Endothelial cell of umbilical vein (primary cell): ENCODE measurements at places on chromosomes 16 and 17. TPM values are rescaled to one million over a fixed set of nuclear protein-coding genes. Genes with fewer than 3 reads are reported as not detected.

RSPRY1 gene
- 55.1 and 55.8 TPM in 2 replicates for total RNA-seq

DNA sequence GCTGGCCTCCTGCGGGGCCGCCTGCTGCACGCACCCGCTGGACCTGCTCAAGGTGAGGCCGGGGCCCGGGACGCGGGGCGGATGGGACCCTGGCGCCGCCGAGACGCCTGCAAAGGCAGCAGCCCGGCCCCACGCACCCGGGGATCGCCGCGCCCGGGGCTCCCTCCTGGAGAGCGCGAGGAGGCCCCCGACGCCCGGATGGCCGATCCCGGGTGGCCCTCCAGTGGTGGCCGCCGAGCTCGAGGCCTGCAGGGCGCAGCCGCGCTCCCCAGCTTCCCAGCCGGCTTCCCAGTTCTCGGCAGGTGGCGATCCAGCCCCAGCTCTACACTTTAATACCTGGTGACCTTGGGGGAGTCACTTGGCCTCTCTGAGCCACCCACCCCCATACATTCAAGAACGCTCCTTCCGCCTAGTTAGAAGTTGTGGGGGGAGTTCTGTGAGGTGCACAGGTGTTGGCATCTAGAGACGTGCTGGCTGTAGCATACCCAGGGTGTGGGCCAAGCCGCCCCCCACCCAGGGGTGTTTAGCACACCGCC is 452 bp downstream of the SLC25A10 start:
- no peak for DNase-seq

EIF3CL gene
- total RNA-seq = 14.7 and 52.1 TPM in 2 replicates

DNA sequence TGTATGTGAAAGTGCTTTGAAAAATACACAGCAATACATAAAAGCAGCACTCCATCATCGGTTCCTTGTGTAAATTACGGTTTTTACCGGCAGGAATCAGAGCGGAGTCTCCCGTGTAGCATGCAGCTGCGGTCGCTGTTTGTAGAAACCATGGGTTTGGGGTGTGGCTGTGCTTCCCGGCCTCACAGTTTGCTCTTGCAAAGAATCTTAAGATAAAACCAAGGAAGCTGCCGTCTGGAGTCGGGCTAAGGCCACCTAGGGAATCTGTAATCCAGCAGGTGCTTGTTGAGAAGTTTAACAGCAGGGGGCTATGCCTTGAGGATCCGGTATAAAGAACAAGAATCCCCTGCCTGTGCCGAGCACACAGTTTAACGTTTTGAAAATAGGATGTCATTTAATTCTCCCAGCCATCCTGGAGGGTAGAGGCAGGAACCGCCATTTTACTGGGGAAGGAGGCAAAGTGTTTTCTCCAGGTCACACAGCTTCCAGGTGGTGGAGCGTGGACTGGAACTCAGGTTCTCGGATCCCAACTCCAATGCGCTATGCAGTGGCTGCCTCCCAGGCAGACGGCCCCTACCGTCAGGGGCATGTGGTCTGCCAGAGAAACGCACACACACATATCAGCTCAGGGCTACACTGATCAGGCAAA is 6.0 kb upstream of the TLCD3A start:
- DNase-seq = no peak

DNA sequence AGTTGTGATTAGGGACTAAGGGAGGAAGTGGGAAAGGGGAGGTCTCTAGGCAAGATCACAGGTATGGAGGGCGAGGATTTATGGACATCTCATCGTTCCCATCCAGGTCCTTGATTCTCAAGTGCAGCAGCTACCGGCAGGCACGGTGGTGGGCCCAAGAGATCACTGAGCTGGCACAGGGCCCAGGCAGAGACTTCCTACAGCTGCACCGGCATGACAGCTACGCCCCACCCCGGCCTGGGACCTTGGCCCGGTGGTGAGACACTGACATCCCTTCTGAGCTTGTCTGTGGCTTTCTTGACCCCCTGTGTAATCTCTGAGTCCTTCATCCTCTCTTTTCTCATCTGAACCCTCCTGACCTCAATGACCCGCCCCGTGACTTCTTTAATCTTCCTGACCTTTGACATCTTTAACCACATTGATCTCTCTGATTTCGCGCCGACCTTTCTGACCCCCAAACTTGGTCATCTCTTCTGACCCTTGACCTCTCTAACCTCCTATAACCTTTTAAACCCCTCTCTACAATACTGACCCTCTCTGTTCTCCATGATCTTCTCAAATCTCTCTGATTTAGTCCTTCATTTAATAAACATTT is 3.8 kb downstream of the PLD2 start:
- DNase-seq = no peak

SLFN12 gene
- 29.9 and 42.6 TPM in 2 replicates for total RNA-seq

- DNase-seq = no peak
Measured at GRCh38 chr17:21001813-21002221, 41.0 kb downstream of the USP22 start.

TAT gene
- not detected in 2 replicates for total RNA-seq

ADORA2B gene
- total RNA-seq = 6.5 and 9.8 TPM in 2 replicates

DNA sequence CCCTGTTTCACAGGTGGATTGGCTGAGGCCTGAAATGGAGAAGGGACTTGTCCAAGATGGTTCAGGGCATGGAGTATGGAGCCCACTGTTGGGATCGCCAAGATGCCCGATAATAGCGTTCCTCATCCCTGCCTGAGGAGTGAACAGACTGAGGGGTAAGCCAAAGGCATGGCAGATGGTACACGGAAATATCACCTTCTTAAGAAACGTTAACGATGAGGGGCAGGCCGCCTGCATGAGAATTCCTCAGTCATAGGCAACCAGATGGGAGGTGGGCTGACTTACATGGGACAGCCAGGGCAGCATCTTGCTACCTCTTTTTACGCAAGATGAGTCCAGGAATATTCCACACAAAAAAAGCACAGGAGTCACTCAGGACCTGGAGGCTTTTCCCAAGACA is 188.1 kb downstream of the CCDC182 start:
- no peak for DNase-seq

DNA sequence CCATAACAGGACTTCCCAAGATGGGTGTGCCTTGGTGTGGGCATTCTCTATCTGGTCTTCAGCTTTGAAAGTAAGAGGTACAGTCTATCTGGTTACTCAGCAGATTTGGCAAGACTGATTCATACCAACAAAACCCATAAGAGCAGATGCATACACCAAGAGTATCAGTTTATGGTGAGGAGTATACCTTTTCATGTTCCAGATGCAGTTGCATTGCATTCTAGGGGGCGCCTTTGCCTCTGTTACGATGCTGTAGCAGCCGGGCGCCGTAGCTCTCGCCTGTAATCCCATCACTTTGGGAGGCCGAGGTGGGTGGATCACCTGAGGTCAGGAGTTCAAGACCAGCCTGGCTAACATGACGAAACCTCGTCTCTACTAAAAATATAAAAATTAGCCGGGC is 31.1 kb upstream of the CARMIL2 start:
- DNase-seq = no peak

NACA2 gene
- not detected in 2 replicates for total RNA-seq

DNA sequence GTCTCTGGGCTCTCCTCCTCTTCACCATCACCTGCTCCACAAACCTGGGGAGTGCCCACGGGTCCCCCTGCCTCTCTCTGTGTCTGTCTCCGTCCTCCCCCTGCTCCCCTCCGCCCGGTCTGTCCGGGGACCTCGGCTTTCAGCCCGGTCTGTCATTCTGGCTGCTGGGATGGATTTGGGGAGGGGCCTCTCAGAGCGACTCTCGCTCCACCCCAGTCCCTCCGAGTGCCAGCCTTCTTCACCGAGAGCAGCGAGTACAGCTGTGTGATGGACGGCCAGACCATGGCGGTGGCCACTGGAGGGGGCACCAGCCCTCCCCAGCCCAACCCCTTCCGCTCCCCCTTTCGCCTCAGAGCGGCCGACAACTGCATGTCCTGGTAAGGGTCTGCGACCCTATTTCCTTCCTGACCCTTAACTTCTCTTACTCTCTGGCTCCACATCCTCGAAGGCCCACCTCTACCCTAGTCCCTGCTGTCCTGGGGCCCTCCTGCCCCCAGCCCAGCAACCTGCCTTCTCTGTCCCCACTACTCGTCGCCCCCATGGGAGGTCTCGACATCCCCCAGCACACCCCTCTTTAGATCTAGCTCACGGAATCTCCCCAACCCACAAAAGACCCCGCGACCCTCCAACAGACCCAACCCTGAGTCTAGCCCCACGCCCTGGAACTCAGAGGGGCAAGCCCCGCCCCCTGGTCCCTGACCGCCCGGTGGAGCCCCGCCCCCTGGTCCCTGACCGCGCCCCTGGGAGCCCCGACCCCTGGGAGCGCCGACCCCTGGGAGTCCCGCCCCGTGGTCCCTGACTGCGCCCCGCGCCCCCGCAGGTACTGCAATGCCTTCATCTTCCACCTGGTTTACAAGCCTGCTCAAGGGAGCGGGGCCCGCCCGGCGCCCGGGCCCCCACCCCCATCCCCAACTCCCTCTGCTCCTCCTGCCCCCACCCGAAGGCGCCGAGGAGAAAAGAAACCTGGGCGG is 5.6 kb upstream of the CXCL16 start:
- DNase-seq = no peak

GRCh38 chr17:78316115-78316866 is 43.6 kb downstream of the SOCS3 start:
- DNase-seq = no peak

DNA sequence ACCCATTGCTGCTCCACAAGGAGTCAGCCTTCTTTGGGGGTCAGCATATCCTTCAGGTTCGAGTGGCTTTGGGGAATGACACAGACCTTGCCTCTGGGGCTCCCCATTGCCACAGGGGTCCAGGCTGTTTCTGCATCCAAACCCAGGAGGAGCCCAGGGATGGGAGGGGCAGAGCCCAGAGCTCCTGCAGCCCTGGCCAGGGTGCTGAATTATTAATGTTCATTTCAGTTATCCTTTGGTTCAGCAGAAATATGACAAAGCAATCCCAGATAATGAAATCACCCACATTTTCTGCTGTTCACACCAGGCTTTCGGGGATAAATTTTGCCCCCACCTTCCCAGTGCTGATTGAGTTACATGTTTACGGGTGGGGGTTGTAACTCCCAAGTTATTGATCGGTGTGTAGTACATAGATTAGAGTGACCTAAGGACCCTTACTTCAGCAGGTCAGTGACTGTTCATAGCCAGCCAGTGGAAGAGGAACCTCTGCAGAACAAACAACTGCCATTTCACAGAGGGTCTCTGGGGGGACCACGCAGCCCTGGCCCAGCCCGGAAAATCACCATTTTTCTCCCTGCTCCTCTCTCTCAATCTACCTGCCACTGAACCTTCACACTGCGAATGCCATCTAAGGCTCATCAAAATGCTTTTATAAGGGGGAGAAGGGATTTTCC is 240.3 kb upstream of the N4BP1 start:
- DNase-seq = no peak

DNA sequence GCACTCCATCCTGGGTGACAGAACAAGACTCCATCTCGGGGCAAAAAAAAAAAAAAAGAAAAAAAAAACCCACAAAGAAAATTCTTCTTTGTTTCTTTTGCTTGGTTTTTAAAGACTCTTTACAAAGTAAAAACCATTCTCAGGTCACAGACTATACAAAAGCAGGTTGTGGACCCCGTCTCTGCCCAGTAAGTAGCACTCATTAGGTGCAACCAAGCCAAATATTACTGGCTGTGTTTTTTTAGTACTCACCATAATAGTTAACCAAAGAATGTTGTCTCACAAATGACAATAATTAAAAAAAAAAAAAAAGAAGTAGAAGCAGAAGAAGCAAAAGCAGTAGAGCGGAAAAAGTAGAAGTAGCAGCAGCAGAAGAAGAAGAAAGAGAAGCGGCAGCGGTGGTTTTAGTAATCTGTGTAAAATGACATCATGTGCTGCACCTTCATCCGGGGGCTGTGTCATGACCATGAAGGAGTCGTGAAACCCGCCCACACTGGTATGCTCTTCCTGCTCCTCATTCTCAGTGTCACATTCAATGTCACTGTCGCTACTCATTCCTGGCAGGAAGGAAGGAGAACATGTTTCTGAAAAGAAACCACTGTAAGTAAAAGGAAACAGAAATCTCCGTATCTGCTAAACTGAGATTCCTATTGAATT is 105.4 kb downstream of the TRIM37 start:
- peak; percentile 71 for DNase-seq

DNA sequence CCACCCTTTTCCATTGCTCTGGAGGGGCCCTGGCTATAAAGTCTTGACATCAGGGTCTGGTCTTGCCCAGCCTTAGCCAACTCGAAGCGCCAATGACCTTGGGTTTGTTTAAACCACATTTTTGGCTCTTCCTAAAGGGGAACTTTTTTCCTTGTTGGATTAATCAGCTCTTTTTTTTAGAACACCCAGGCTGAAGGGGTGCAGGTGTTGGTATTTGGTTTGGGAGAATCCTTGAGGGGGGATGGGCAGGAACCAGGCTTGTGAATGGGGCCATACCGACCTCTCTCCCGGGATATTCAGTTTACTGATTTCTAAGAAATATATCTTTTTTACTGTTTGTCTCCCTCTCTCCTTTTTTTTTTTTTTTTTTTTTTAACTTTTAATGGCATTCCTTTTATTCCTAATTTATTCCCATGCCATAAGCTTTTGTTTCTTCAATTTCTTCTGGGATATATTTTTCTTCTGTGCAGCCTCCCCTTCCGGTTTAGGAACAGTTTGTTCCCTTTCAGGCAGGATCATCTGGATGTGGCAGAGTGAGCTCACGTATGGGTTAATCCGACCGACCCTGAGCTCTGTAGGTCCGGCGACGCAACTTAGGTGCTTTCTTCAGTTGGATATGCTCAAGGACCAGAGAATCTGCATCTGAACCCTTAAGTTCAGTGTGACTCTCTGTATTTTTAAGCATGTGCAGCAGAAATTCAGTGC is 129.5 kb downstream of the ABCC6 start:
- DNase-seq = no peak

GRCh38 chr17:39800540-39800939 is 62.8 kb downstream of the GRB7 start:
- no peak for DNase-seq

ACSM2B gene
- total RNA-seq = not detected in 2 replicates

TMEM220 gene
- 10.4 and 11.2 TPM in 2 replicates for total RNA-seq

HIC1 gene
- total RNA-seq = 25.8 and 35.5 TPM in 2 replicates

CCDC200 gene
- total RNA-seq = not detected in 2 replicates

- no peak for DNase-seq
Measured at GRCh38 chr17:51245535-51245934, 14.3 kb downstream of the MBTD1 start.

GRCh38 chr16:50266337-50267091 is at the start of gene ADCY7:
ADCY7 (plus strand) TSS chr16:50266551; CDS start chr16:50288180, 21,629 bp downstream.
- DNase-seq = peak; percentile 38

PMP22 gene
- total RNA-seq = 51.2 and 67.2 TPM in 2 replicates

DNA sequence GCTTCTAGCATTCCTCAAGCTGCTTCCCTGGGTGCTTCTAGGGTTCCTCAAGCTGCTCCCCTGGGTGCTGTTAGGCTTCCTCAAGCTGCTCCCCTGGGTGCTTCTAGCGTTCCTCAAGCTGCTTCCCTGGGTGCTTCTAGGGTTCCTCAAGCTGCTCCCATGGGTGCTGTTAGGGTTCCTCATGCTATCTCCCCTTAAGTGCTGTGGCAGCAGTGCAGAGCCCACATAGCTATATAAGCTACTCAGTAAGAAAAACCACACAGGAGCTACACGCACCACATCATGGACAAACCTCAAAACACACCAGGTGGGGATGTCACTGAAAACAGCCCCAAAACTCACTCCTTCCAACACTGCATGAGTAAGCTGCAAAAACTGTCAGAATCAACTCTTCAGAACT is 35.2 kb downstream of the ANKRD11 start:
- DNase-seq = no peak

DNA sequence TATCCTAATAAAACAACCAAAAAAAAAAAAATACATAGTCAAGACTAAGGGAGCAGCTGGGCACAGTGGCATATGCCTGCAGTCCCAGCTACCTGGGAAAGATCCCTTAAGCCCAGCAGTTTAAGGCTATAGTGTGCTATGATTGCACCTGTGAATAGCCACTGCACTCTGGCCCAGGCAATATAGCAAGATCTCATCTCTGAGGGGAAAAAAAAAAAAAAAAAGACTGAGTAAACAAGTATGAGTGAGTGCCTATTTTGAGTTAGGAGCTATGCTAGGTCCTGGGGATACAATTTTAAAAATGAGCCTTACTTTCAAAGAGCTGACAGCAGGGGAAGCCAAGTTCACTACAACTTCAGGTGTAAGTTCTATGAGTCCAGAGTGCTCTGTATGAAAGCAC is 55.4 kb downstream of the GRB2 start:
- no peak for DNase-seq
